ENCODE measurements at places on chromosomes 2 and 18. TPM values are rescaled to one million over a fixed set of nuclear protein-coding genes. Genes with fewer than 3 reads are reported as not detected.

GRCh38 chr2:88855620-88856408 is 164.3 kb downstream of the RPIA start:
- DNase-seq: no peak

DNA sequence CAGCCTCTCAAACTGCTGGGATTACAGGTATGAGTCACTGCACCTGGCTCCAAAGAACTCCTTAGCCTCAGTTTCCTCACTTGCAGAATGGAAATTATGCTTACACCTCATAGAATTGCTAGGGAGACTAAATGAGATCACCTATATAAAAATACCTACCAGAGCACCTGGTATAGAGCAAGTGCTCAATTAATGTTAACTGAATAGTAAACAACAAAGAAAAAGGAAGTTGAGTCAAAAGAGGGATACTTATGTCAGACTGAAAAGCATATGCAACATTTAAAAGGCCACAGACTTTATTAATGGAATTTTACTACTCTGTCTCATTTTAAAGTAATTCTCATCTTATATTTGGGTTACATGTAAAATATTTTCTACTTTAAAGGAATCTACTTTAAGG is 138.3 kb upstream of the SMAD7 start:
- DNase-seq: no peak

DNA sequence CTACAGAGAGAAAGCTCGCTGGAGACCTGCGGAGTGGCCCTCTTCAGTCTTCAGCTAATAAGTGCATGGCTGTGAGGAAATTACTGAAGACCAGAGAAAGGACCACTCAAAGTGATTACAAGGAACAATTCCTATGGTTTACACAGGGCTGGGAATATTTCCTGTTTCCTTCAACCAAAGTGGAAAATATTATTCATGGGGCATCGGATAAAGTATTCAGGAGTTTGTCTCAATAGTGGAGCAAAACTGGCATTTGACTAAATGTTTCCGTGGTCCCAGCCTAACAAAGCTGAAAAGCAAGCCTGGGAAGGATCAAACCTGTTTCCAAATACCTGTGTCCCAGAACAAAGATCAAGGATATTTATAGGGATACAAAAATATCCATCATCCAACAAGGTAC is 32.0 kb upstream of the CNGA3 start:
- DNase-seq: no peak

GRCh38 chr2:86333378-86333777 is 4.0 kb downstream of the REEP1 start:
- DNase-seq: no peak

LOXHD1 gene
- total RNA-seq: 0.78 TPM

DNA sequence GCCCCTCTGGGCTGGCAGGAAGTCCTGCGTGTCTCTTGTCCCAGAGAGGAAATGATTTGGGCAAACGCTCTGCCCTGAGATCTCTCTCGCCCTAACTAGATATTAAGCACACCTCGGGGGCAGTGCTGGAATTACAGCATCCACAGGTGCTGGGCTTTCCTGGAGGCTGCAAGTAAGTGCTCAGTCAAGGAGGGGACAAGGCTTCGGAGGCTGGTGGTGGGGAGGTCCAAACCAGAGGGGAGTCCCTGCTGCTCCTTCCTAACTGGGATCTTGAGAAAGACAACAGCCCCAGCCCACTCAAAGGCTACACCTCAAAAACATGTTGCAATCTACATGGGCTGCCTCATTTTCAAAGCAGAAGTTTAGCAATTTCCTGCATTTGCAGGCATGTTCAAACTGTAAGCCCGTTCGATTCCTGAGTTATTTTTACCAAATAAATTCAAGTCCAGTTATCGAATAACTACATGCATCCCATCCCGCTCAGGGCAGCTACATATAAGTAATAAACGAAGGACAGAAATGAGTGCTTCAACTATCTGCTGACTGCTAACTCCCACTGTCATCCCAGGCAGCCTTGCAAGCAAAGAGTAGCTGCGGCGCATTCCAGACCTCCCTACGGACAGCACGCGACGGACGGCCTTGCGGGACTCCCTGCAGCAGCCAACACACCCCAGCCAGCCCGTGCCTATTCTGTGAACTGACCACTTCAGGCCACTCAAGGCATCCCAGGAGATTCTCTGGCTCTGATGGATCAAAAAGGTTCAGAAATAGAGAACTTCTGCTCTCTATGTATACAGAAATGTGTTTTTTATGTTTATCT is 27.5 kb downstream of the ZNF516 start:
- peak; percentile 55 for DNase-seq

IL36B gene
- total RNA-seq: not detected

GRCh38 chr18:63774511-63774910 is 707 bp upstream of the SERPINB7 start:
- DNase-seq: no peak

SCYGR4 gene
- not detected for total RNA-seq

UGT1A5 gene
- total RNA-seq: 1.0 TPM

ATP6V1B1 gene
- total RNA-seq: 3.2 TPM

DNA sequence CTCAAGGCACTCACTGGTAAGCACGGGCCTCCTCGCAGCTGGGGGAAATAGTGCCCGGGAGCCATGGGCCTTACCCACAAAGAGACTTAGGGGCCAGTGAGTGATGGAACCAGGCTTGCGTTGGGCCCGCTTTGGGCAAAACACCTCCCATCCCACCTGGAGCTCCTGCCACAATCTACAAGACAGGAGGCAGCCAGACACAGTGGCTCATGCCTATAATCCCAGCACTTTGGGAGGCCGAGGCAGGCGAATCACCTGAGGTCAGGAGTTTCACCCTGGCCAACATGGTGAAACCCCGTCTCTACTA is 88.2 kb downstream of the TFCP2L1 start:
- no peak for DNase-seq

CCDC142 gene
- total RNA-seq: 15.7 TPM

DNA sequence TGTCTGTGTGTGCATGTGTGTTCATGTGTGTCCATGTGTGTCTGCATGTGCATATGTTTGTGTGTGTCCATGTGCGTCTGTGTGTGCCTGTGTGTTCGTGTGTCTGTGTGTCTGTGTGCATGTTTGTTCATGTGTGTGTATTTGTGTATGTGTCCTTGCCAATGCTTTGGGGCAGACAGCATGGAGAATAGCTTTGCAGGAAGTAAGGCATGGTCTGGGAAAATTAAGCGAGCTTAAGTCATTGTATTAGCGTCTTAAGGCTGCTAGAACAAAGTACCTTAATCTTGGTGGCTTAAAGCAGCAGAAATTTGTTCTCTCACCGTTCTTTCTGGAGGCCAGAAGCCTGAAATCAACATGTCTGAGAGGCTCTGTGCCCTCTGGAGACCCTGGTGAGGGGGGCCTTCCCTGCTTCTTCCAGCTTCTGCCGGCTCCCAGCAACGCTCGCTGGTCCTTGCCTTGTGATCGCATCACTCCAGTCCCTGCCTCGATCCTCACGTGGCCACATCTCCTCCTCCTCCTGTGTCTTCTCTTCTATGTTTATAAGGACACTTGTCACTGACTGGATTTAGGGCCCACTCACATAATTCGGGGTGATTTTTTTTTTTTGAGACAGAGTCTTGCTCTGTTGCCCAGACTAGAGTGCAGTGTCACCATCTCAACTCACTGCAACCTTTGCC is 3.8 kb downstream of the NEU2 start:
- no peak for DNase-seq

DNA sequence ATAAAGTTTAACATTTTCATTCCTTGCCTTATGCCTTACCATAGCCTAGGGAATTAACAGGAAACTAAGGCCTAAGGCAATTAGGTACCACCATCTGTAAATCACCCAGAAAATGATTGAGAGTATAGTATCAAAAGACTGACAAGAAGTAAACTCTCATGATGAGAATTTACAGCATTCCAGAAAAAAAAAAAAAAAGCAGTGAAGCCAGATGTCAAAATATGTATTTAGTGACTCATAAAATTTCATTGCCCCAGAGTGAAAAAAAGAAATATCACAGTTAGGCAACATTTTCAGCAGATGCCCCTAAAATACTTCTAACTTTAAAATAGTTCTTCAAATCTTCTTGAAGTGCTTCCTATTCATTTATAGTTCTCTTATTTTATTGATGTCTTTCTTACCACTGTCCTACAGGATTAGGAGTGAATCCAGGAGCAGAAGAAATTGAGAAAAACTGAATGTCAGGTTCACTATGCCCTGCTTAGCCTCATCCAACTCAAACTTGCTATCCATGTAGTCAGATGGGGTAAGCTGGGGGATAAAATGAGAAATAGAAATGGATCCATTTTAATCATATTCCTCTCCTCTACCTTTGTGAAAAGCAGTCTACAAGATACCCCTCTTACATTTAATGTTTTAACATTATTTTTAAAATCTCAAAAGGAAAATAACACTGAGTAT is 57.3 kb upstream of the TANK start:
- no peak for DNase-seq

GRCh38 chr18:64695851-64696553 is 547.1 kb upstream of the LINC00305 start:
- no peak for DNase-seq

- DNase-seq: peak; percentile 53
Observed at GRCh38 chr2:100987974-100988373, 14.1 kb upstream of the RPL31 start.

DNA sequence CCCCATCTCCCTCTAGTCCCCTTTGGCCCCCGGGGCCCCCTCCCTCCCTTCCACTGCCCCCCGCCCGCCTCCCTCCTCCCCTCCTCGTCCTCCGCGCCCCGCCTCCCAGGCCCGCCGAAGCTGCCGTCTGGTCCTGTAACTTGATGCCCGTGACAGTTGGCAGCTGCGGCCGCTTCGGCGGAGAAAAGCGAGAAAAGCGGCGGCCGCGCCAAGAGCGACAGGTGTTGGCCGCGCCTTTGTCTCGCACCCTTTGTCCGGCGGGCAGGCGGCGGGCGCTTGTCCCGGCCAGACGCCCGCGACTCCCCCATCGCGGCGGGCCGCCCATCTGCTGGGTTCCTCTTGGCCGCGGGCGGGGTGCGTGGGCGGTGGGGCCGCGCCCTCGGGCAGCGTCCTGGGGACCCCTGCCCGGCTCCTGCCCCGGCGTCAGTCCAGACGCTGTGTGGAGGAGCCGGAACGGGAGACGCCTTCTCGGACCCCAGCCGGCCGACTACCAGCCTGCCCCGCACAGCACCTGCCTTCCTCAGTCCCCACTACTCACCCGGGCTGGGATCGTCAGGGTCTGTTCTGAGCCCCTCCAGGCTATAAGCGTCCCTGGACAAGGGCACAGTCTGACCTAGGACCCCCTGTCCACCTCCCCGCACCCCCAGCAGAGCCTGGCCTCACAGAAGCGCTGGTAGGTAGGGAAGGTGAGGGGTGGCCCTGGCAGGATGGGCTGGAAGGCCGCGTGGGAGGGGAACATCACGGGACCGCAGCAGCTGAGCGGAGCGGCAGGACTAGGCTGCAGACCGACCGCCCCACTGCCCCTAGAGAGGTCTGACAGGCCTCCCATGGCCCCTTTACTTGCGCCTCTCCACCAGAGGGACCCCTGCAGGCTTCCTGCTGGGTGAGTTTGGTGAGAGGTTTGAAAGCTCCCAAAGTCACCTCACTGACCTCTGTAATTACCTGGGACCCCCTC is 1.2 kb upstream of the HES6 start:
- peak; percentile 89 for DNase-seq

- no peak for DNase-seq
Observed at GRCh38 chr2:106573773-106574172, 86.6 kb downstream of the CD8B2 start.

DNA sequence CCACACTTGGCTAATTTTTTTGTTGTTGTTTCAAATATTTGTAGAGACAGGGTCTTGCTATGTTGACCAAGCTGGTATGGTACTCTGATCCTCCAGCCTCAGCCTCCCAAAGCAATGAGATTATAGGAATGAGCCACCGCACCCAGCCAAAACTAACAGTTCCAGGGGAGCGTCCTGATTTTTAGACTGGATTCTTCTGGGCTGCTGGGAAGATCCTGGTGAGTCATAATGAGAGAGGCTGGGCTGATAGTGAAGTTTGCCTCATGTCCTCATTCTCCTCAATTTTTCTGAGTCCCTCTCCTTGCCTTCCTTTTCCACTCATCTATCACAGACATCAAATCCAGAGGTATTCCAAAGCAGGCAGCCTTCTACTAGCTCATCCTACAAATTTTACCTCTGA is 81.3 kb downstream of the VSNL1 start:
- DNase-seq: no peak

- DNase-seq: no peak
Observed at GRCh38 chr2:214310319-214310718, 100.5 kb upstream of the VWC2L start.

DNA sequence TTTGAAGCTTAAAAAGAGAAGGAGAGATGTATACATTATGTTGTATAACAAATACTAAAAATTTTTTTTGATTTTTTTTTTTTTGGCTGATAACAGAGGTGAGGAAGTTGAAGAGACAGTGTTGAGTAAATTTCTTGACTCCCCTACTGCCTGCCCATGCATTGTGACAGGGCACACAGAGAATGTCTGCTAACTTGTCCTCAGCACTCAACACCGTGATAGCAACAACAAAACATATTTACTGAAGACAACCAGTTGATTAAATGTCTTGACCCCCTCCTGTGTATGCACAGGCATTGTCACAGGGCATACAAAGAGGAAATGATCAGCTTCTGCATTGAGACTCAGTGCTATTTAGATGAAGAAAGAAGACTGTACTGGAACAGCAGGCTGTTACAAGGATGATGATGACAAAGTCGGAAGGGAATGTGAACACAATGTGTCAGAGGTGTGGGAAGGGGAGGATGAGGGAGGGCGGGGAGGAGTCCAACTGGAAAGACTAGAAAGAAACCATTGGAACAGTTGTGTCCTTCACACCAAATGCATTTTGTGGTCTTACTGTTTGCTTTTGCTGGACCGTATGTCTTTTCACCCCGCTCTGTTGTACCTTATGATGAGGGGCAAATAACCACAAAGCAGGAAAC is 89.5 kb downstream of the CERS6 start:
- no peak for DNase-seq

DNA sequence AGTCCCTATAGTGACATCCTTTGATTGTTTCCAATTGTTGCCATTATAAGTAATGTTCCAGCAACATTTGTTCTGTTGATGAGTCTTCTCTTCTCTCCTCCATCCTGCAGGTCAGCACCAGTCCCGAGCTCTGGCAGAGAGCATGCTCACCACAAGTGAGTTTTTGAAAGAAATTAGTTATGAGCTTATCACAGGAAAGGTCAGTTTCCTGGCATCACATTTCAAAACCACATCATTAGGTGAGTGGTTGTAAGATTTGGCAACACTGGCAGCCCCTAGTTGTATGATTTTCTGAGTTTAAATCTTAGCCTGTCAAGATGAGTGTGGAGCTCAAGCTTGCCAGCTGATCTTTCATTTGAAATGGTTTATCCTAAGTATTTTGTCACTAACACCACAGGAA is 149.6 kb downstream of the ESCO1 start:
- DNase-seq: no peak

GRCh38 chr18:48803518-48803917 is 147.2 kb downstream of the SMAD7 start:
- no peak for DNase-seq

- peak; percentile 95 for DNase-seq
Observed at GRCh38 chr2:38959938-38960608, 70.4 kb downstream of the ARHGEF33 start.

COPS7B gene
- 43.4 TPM for total RNA-seq

FKBP7 gene
- 4.9 TPM for total RNA-seq

DNA sequence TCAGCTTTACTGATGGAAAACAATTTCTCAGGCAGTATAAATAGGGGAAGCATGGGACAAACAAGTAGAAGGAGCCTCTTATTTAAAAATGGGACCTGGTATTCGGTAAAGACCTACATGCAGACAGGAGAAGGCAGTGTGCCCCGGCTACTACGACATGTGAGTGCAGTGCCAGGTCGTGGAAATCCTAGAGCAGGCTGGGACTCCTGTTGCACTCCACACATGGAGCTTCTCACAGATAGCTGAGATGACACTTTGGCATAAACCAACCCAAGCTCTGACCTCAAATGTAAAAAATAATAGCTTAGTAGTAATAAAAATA is 885 bp upstream of the DSEL start:
- DNase-seq: no peak

- DNase-seq: no peak
Observed at GRCh38 chr2:234003972-234004617, 46.4 kb upstream of the SPP2 start.
